Stimulated activated CD8-positive, alpha-beta memory T cell treated with anti-CD3 and anti-CD28 coated beads, Interleukin-12 subunit alpha, Interleukin-12 subunit beta, amount 100 ng/mL, for 1 hour (primary cell): ENCODE measurements at places on chromosomes 11 and 22.

DNA sequence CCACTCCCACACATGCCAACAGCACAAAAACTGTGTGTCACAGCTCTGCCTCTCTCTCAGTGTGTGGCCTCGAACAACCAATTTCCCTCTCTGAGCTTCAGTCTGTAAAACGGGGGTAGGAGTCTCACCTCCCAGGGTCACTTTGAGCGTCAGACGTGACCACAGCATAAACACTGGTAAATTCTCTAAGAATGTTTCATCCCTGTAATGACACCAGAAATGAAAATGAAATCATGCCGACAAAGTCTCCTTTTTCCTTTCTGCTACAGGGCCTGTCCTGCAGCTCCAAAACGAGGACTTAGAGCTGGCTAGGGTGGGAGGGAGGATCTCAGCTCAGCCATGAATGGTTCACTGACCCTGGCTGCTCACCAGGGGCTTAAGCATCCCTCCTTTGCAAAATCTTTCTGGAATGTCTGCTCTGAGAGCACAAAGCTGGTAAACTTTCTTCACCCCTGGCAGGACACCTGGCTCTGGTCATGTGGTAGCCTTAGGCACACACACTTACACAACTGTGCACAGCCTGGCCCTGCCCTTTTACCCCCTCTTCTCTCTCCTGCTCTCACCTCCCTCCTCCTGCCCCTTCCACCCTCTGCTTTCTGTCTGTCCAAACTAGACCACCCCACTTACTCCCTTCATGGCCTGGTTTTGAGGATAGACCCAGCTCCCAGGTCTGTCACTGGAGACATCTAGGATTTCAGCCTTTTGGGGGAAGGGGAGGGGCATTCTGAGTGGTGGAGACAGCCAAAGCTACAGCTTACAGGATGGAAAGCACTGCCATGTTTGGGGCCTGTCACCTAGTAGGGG lies 12.3 kb upstream of the TSKU start:
- no peak for DNase-seq

- DNase-seq: no peak
Measured at GRCh38 chr22:30947173-30947815, 21.3 kb downstream of the MORC2 start.

- DNase-seq: no peak
Measured at GRCh38 chr11:7572001-7572712, 58.4 kb downstream of the PPFIBP2 start.

- DNase-seq: no peak
Measured at GRCh38 chr11:122700666-122701065, 45.1 kb downstream of the UBASH3B start.

DNA sequence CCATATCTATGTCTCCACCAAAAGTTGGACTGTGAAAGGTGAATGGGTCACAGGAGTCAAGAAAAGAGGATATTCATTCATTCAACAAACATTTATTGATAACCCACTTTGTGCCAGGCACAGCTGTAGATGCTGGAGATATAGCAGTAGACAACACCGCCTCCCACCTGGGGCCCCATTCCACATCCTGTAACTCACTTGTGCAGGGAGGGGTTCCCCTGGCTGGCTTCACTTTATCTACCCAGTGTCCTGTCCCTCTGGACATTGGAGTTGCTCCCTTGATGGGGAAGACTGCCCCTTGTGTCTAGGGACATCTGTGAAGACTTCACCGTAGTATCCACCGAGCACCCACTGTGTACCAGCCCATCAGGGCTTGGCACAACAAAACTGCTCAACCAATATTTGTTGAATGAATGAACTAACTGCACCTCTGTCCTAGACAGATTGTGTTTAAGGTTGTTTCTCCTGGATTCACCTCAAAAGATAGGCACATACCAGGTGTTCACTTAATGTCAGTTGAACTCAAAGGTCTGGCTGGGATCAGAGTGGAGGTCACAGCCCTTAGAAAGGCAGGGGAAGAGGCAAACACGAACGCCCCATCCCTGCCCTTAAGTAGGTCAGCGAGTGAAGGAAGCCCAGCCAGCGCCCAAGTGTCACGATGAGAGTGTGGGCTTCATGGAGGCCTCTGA lies 1.4 kb upstream of the OVOL1 start:
- no peak for DNase-seq

GRCh38 chr11:38182126-38182866 lies 1584.3 kb upstream of the RAG2 start:
- DNase-seq: no peak

GRCh38 chr11:134126217-134126822 lies 57.4 kb downstream of the JAM3 start:
- no peak for DNase-seq

- DNase-seq: no peak
Measured at GRCh38 chr11:31803813-31804311, 7.3 kb downstream of the PAX6 start.

- DNase-seq: no peak
Measured at GRCh38 chr11:126407101-126407521, 51.6 kb downstream of the ST3GAL4 start.

DNA sequence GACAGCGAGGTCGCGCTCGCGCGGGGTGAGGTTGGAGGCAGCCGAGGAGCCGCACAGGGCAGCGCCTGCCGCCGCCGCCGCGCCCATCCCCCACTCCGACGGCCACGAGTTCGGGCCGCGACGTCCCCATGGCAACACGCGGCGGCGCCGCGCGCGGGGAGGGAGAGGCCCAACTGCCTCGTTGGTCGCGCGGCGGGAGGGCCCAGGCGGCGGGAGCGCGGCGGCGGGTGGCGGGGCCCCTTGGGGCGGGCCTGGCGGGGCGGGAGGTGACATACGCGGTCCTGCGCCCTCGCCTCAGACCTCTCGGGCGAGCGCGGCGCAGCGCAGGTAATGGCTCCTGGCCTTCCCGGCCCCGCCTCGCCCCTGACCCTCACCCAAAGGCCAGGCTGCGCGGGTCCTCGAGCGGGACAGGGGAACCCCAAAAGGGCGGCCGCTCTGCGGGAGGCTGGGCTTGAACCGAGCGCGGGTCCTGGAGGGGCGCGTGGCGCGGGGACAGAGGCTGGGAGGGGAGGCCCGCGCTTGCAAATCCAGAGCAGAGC lies at the start of gene DEUP1:
Gene DEUP1, plus strand, starts transcription at position 297 of the 539 bp plus-strand sequence. CDS start 1,518 bp downstream, outside the sequence.
- DNase-seq: no peak

GRCh38 chr11:46914363-46914762 lies 4.0 kb downstream of the LRP4 start:
- DNase-seq: no peak

- DNase-seq: no peak
Measured at GRCh38 chr22:32050678-32051515, 7.8 kb downstream of the SLC5A1 start.

- no peak for DNase-seq
Measured at GRCh38 chr11:75078233-75078632, 18.4 kb downstream of the OR2AT4 start.

GRCh38 chr22:44642096-44642644 lies 59.8 kb upstream of the PRR5 start:
- no peak for DNase-seq

DNA sequence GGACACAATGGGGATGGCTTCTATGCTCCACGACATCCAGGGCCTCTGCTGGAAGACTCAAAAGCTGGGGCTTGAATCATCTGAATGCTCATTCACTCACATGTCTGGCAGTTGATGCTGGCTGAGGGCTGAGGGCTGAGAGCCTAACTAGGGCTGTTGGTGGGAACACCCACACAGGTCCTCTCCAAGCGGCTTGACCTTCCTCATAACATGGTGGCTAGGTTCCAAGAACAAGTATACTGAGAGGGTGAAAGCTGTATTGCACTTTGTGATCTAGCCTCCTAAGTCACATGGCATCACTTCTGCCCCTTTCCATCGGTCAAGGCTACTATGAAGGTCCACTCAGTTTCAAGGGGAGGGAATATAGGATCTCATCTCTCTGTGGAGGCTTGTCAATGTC lies 7.5 kb downstream of the TMEM151A start:
- DNase-seq: no peak

GRCh38 chr11:8604078-8604723 lies 10.2 kb upstream of the STK33 start:
- no peak for DNase-seq

GRCh38 chr11:78253797-78254196 lies 65.1 kb downstream of the USP35 start:
- DNase-seq: no peak

GRCh38 chr11:11626128-11626527 lies 4.3 kb upstream of the GALNT18 start:
- no peak for DNase-seq
